Fibroblast of villous mesenchyme (primary cell): ENCODE measurements at places on chromosomes 7 and 10. TPM values are rescaled to one million over a fixed set of nuclear protein-coding genes. Genes with fewer than 3 reads are reported as not detected.

The MACC1 gene
- total RNA-seq = under 0.01 TPM in 2 replicates

The PIK3CG gene
- 0.43 and 0.64 TPM in 2 replicates for total RNA-seq

The FBXL15 gene
- total RNA-seq = 4.3 and 8.4 TPM in 2 replicates

DNA sequence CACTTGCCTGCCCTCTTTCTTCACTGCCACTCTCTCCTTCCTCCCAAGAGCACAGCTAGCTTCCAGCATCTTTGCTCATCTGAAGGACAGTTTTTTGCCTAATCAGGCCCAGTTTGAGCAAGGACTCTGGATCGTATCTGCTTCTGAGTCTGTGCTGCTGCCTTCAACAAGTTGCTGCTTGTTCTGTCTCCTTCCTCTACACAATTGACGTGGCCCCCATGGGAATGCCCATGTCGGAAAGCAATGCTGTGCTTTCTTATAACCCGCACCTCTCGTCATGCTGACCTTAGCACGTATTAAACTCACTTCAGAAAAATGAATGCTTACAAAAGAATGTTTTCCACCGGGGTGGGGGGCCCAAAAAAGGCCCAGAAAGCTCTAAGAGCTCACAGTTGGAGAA, 324.7 kb upstream of the C7orf33 start:
- DNase-seq = no peak

DNA sequence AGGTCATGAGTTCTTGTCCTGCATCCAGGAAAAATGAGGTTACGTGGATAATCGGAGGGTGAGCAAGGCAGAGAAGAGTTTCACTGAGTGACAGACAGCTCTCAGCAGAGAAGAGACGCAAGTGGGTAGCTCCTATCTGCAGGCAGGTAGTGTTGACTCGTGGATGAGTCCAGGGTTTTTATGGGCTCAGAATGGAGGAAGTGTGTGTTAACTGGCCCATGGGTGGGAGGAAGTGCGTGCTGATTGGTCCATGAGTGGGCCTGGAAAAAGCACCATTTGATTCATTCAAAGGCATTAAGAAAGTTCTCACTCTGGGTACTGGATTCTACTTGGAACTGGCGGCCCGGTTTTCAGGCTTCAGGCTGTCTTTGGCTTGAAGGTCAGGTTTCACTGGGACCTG, 4.8 kb upstream of the DMTF1 start:
- no peak for DNase-seq

DNA sequence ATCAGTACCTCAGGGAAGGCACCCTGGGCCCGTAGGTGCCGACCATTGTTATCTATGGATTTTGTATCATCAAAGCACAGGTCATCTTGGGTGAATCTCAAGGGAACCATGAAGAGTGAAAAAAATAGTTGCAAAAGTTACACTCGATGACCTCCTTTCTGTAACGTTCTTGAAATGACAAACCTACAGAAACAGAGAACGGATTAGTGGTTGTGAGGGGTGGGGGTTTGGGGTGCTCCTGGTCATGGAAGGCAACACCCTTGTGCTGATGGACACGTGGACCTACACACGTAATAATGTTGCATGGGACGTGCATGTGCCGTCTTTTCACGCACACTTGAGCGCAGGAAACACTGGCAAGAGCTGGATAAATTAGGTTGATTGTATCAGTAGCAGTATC, 655.9 kb downstream of the SDK1 start:
- no peak for DNase-seq

DNA sequence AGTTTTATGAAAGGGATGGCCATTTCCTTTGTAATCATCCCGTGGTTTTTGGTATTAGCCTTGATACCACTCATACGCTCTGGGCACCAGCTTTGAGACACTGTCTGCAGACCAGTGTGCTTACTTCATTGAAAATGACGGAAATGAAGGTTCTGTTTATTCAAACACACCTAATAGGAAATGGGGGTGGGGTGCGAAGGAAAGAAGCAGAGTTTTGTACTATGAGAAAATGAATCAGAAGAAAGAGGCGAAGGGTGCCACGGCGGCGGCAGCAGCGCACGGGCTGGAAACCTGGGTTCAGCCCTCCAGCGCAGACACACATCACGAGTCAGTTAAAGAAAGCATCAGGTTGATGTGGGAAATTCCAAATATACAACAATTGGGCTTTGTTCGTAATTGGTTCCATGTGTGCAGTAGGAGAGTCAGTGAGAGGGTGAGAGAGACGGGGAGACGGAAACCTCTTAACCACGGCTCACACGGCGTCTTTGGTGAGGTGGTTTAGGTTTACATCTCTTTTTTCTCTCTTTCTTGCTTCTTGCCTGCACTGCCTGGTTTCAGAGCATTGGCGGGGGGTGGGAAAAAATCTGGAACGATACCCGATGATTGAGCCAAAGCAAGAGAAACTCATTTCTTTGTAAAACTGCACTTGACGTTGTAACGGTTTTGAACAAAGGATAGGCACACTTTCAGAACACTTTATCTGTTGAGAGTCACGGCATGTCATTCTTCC, 321.2 kb downstream of the FRMD4A start:
- DNase-seq = peak; percentile 65

DNA sequence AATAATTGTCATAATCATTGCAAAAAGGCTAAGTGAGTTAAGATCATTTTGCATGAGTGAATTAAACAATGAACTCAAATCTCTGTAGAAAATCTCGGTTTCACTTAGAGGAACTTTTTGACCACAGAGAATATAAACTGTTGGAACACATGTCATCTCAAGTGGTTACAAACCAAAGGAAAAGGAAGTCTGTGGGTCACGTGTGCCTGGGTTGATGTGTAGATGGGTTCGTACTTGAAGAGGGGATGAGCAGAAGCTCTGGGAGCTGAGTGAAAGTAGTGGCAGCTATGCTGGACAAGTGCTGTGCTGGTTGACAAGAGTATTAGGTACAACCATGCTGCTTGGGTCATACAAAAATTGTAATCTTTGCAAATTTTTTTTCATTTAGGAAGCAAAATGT, 35.0 kb downstream of the GLRX3 start:
- no peak for DNase-seq

The GRID2IP gene
- total RNA-seq = not detected in 2 replicates

- DNase-seq = no peak
Measured at GRCh38 chr7:53121374-53121773, 85.9 kb downstream of the POM121L12 start.

The CDC14C gene
- under 0.01 TPM in 1 of 2 replicates, not detected in the other for total RNA-seq

GRCh38 chr10:31520986-31521831, 202.2 kb downstream of the ZEB1 start:
- no peak for DNase-seq

DNA sequence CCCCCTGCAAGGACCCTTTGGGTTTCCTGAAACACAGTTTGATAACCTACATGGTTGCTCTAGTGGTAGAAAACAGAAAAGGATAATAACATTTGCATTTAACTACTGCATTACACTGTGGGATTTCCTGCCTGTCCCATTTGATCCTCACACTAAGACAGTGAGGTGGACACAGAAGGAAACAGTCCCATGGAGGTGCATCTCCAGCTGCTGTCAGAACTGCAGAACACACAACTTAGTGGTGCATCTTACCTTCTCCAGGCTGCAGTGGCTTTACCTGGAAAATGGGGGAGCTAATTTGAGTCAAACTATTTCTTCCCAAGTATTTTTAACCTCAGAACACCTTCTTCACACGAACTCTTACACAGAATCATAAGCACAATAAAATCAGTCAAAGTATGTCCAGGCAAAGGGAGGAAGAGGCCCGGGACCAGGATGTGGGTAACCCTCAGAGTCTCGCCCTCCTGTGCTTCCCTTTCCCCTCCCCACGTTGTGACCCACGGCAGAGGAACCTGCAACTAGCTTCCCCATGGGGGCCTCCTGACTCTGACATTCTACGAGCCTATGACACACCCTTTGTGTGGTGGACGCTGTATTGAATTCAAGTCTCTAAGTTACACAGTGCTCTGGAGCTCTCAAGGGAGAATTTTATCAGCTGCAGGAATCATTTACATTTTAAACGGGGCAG, 33.7 kb downstream of the SCRN1 start:
- DNase-seq = no peak

The CREB5 gene
- total RNA-seq = 6.0 and 9.3 TPM in 2 replicates

DNA sequence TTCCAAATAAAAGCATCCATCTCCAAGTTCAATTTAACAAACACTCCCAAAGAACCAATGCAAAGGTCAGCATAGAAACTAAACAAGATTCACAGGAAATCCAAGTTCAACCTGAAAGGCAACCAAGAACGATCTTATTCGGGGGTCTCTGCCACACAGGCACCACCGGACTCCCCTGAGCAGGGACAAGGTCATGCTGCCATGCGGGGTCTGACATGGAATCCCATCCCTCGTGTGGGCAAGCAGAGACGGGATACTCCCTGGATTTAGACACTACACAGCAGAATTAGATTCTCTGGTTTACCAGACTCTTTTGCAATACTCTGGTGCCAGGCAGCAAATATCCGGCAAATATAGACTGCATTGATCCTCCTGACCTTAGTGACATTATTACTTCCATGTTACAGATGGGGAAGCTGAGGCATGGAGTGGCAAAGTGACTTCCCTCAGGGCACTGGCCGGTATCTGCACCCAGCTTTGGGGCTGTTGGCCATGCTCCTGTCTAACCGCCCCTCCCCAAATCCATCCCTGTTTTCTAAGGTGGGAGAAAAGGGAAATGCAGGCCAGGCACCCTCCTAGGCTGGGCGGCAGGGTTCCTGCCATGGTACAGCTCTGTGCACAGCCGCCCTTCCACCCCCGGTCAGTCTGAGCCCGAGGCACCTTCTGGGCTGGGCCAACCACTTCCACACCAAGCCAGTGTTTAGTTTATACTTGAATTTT, 111.8 kb downstream of the VIPR2 start:
- no peak for DNase-seq

- DNase-seq = peak; percentile 36
Measured at GRCh38 chr10:96585736-96586418, 935 bp downstream of the TM9SF3 start.

GRCh38 chr10:72417971-72418370, 63.3 kb upstream of the DNAJB12 start:
- no peak for DNase-seq

- peak; percentile 50 for DNase-seq
Measured at GRCh38 chr7:47758546-47758945, 176.6 kb upstream of the TNS3 start.

DNA sequence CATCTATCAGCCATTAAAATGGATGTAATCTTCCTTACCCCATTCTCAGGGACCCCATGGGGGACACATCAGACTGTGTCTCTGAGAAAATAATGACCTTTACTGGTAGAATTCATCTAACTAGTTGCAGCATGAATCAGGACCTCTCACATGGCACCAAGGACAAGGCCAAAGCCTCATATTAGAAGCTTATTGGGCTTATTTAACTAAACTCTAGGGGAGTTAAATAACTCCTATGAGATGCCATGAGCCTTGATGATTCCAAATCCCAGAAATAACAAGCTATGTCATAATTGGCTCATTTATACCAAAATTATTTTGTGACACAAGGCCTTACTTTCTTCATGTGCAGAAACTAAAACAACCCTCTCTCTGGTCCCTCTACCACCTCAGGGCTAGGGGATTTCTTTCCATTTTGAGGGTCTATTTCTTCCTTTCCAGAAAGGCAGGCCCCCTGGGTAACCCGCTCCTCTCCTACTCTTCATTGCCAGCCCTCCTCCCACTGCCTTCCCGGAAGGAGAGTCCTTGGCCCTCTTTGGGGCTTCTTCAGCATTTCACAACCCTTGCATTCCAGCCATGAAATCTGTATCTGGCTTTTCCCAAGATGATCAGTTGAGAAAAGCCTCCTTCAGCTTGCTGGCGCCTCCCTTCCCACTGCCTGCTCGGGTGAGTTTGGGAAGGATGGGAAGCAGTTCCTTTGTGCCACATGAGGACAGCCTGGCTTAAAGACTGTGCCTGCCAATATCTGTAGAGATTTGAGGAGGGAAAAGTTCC, 41.8 kb upstream of the TRIM8 start:
- peak; percentile 86 for DNase-seq

The SHLD2 gene
- 39.3 and 40.6 TPM in 2 replicates for total RNA-seq

DNA sequence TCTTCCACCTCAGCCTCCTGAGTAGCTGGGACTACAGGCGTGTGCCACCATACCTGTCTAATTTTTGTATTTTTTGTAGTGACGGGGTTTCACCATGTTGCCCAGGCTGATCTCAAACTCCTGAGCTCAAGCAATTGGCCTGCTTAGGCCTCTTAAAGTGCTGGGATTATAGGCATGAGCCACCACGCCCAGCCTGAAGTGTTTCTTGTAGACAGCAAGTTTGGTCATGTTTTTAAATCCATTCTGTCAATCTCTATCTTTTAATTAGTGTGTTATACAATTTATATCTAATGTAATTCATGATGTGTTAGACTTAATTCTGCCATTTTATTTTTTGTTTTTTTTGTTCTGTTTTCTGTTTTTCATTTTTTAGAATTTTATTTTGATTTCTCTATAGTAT, 17.2 kb upstream of the MXI1 start:
- DNase-seq = no peak

The ANKRD30A gene
- total RNA-seq = 0.97 and 1.7 TPM in 2 replicates

DNA sequence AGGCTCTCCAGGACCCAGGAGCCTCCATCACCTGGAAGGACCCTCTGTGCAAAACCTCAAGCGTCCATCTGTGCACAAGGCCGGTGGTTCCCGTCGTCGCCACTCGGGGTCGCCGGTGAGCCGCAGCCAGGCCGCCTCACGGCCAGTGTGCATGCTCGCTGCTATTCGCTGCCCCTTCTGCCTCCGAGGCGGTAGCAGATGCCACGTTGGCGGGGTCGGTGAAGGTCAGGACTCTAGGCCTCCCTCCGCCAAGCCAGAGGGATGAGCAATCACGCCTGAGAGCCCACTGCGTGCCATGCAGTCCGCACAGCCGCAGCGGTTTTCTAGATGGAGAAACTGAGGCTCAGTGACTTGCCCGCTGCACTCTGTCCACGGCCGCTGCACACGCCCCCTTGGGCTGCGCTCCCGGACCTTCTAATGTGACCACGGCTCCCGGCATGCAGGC, 5.7 kb downstream of the UPK3B start:
- no peak for DNase-seq

The CPA5 gene
- total RNA-seq = not detected in 2 replicates

The CYP2C19 gene
- 0.43 TPM in 1 of 2 replicates, not detected in the other for total RNA-seq

DNA sequence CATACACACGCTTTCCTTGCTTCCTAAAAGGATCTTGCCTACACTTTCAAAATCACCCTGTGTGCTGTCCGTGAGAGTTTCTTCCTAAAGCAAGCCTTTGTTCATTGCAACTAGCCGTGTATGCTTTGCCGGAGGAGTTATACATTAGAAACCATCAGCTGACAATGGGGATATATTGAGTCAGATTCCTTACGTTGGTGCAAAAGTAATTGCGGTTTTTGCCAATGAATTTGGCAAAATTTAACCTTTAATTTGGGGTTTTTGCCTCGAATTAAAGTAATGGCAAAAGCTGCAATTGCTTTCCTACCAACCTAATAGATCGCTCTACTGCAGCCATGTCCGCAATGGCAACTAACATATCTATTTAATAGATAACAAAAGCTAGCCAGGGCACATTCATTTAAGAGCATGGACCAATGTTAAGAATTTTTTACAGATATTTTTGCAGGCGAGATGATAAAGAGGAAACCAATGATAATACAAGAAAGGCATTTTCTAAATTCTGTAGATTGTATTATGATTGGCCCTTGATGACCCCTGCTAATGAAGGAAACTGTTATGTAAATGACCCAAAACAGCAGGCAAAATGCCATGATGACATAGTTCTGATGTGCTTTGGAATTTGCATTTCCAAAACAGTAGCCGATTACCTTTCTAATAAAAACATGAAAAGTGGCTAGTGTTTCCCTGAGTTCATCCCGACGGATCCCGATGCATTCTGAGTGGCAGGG, 184.8 kb upstream of the NRP1 start:
- DNase-seq = no peak
